AG10803 (cell line): ENCODE measurements at places on chromosomes 11 and 22.

GRCh38 chr22:45490836-45491235, 11.8 kb upstream of the FBLN1 start:
- no peak for DNase-seq

DNA sequence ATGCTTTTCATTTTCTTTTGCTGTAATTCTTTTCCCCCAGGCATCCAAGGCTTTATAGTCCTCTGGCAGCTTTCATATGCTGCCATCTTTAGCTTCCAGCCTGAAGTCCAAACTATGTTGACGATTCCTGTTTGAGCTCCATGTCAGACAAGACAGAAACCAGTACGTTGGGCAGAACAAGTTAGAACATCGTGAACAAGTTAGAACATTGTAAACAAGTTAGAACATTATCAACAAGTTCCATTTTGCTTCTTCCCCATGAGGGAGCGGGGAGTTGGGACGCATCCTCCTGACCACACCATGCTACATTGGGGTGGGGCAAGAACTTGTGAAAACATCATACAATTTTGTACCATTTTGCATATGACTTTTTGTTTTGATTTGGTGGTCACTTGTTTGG, 23.9 kb downstream of the GLB1L2 start:
- no peak for DNase-seq

- DNase-seq: peak; percentile 74
These were observed 1564.8 kb upstream of the TENM4 start for GRCh38 chr11:81005595-81005994.

DNA sequence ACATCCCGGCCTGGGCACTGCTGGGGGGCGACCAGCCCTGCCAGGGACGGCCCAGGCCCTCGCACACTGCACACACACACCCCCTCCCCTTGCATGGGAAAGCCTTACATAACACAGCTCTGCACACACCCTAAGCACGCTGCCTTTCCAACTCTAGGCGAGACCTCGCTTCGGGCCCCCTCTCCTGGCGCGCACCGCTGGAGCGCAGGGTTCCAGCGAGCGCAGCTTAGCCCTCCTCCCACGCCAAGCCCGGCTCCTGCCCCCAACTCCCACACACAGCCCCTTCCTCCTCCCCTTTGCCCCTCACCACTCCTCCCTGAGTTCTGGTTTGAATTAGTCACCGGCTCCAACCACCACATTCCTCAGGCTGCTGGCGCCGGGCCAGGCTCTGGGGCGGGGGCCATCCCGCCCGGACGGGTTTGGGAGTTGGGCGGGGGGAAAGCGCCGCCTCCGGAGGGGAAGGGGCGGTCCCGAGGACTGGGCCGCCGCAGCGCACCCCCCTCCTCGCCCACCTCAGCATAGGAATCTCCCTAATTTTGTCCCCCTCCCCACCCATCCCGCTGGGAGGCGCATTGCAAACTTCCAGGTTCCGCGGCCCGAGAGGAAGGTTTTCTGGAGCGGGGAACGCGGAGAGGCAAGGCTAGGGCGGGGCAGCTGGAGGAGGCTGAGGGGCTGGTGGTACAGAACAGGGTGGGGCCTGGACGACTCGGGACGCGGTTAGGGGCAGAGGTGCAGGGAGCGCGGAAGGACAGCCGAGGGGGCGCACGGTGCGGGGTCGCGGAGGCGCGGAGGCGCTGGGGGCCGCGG, 966 bp downstream of the AHNAK start:
- peak; percentile 88 for DNase-seq

DNA sequence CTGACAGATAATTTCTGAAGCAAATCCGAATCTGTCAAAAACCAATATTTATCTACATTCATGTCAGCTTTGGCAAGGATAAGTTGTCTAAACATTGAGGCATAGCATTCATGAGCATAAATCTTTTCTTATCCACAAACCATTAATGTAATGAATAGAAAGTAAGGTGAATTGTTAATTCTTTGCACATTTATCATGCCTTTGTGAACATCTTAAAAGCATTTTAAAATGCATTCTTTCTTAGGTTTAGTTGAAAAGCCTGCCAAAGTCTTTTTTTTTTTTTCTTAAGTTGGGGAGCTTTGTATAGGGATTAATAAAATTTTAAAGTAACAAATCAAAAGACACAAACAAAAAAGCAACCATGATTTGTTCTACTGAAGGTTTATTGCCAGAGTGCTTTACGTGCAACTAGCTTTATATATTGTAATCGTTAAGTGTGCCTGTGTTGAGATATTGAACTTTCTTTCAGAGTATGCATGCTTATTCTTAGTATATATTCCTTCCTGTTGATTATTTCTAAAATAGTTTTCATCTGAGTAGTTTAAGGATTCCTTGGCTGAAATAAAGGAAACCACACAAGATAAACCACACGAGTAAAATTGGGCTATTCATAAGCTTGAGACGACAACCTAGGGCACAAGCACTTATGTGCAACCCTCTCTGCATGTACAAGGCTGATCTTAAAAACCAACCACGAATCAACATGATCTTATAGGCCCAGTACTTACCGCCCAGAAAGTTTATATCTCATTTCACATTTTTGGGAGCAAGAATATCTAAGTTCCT, 1110.9 kb upstream of the CNTN5 start:
- peak; percentile 35 for DNase-seq

DNA sequence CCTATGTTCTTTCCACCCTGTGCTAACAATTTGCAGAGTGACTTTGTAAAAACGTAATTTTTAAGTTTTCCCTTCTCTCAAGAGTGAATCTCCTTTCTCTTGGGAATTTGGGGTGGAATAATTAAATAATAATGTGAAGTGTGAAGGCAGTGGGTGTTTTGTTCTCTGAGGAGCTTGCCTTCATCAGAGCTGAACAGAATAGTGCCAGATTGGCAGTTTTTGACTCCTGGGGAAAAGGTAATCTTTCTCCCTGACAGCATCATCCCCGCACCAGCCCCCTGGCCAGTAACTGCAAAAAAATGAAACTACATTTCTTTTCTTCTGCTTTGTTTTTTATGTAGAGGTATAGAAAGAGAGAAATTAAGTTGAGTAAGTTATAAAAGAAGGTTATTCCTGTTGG, 59.9 kb downstream of the MUC15 start:
- no peak for DNase-seq

DNA sequence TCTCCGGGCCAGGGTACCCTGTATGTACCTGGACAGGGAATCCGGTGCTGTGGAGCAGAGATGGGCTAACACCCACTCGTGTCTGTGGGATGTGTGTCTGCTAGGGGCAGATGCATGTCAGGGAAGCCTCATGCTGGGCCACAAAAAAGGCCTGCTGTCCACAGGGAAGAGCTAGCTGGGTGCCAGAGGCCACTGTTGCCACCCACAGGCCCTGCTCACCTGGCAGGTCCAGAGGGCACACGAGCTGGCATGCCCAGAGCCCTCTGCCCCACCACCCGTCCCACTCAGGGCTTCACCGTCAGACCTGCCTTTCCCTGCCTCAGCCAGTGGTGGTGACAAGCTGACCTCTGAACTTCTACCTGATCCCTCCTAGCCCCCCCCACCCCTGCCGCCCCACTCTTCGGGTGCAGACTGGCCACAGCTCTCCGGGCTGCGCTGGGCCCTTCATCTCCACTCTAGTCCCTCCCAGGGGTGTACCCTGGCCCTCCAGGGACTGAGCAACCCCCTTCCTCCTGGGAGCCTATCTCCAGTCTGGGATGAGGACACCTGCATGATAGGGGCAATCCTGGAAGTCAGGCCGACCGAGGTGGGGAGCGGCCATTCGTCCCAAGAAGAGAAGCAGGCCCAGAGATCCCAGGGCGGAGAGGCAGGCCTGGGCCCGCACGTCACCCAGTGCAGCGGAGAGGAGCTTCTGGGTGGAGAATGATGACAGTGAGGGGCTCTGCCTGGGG, 1.4 kb downstream of the SLC25A22 start:
- DNase-seq: no peak
